ENCODE measurements at places on chromosomes 6 and 20.
A peak's percentile ranks its signal among the peaks of the same experiment; 100 is the strongest.

DNA sequence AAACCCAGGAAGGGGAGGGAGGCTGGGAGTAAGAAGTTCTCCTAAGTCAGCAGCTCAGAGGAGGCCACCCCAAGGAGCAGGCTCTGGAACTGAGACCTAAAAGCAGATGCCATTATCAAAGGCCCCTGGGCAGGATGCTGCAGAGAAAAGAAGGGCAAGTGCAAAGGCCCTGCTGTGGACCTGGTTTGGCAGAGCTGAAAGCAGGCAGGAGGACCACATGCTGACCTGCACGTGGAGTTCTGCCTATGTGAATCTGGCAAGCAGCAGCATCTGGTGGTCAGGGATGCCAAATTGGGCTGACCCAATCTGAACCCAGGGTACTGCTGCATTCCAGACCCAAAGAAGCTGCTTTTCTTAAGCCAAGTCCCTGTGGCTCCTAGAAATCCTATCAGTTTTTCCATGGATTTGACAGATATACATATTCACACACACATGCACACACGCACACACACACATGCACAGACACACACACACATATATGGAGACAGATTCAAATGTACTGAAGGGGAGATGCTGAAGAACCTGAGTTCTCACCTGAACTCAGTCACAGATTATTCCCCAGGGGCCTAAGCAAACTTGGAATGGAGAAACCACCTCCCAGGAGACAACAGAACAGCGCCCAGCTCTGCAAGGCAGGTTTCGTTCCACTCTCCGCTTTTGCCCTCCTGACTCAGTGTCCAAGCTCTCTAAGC is 119.9 kb downstream of the FOXA2 start:
- DNase-seq, result no peak

- no peak for DNase-seq
These were observed 1.7 kb downstream of the CNKSR3 start for GRCh38 chr6:154508573-154509375.

DNA sequence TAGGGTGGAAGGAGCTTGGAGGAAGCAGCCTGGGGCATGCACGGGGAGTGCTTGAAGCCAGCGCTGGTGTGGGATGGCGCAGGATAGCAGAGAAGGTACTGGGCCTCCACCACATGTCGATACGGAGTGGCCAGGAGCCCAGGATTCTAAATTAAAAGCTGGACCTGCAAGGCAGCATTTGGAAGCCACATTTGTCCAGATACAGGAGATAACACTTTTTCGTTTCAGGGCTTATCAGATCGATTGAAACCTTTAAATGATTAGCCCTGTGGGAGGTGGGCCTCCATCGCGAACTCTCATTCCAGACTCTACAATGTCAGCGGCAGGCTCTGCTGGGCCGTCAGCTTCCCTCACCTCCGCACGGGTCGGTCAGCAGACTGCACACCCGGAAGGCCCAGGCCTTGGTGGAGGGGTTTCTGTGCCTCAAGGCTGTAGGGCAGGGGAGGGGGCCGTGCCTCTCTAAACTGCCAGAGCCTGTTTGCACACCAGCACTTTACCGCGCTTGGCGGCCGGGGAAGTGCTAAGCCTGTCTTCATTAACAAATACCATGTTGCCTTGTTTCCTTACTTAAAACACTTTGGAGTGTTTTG is 17.9 kb downstream of the EDN3 start:
- DNase-seq, result no peak

DNA sequence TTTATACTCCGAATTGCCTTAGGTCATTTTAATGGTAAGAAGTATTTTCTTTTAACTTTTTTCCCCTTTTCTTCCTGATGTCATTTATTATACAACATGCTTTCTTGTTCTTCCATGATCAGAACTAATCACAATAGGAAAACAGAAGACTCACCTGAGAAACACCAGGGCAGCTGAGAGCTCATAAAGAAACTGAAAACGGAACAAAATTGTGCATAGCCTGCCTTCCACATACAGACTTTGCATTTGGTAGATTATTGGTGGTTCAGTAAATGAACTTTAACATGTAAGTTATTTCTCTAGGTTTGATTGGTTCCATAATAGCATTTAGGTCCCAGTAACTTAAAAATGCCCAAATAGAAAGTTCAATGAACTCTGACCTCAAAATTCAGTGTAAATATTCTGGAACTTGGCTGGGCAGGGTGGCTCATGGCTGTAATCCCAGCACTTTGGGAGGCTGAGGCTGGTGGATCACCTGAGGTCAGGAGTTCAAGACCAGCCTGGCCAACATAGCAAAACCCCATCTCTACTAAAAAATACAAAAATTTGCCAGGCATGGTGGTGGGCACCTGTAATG is 161.1 kb upstream of the DTNBP1 start:
- DNase-seq, result peak; percentile 55

DNA sequence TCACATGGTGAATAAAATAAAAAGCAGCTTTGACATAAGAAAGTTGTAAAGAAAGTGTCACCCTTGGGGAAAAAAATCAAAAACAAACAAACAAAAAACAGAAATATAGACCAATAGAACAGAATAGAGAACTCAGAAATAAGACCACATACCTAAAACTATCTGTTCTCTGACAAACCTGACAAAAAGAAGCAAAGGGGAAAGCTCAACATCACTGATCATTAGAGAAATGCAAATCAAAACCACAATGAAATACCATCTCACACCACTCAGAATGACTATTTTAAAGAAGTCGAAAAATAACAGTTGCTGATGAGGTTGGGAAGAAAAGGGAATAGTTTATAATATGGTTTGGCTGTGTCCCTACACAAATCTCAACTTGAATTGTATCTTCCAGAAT is 159.1 kb downstream of the TINAG start:
- DNase-seq, result no peak

DNA sequence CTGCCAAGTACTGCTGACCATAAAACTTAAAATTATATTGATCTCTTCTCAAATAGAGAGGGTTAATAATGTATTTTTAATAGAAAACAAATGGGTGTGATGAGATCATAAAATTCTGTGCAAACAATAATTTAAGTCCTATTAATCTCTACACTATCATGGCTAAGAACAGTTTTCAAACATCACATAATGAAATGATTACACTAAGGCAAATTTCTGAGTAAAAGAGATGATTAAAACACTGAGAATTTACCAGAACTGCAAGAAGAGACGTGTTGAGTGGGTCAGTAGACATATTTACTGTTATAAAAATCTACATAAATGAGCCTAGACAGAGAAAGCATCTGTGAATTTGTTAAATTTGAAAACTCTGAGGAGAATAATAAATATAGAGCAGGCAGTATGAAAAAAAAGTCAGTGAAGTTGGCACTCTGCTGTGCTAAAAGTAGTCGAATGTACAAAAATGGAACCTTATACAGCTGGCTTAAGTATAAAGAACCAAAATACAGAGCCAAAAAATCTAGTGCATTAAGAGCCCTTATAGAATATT is 302.6 kb upstream of the MANEA start:
- DNase-seq, result no peak

GRCh38 chr6:150273457-150274309 is 95.1 kb upstream of the IYD start:
- no peak for DNase-seq

DNA sequence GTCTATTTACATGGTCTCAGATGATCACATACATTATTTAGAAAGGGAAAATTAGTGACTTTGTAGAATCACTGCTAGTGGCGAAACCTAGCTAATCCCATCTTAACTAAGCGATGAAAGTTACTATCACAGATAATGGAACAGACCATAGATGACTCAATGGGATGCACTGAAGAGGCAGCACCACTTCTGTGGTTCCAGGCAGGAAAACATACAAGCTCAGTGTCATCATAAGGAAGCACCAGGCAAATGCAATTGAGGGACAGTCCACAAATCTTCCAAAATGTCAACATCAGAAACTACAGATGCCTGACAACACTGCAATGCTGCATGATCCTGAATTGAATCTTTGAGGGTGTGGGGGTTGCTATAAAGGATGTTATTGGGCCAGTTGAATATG is 15.9 kb upstream of the SNAI1 start:
- DNase-seq, result no peak

DNA sequence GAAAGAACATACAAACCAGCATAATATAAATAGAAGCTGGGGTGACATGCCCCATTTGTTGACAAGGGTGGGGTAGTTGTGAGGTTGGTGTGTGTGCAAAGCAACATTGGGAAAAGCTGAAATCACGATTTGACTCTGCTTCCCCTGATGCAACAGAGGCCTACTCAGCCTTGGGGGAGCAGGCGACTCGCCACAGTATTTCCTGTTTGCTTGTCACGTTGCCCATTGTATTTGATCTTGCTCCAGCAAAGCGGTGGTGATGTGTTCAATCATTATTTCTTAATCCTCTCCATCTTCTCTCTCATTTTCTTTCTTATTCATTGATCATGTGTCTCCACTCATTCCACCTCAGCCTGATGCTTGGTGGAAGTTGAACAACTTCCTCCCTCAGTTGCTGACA is 165.8 kb upstream of the CITED2 start:
- DNase-seq, result no peak

DNA sequence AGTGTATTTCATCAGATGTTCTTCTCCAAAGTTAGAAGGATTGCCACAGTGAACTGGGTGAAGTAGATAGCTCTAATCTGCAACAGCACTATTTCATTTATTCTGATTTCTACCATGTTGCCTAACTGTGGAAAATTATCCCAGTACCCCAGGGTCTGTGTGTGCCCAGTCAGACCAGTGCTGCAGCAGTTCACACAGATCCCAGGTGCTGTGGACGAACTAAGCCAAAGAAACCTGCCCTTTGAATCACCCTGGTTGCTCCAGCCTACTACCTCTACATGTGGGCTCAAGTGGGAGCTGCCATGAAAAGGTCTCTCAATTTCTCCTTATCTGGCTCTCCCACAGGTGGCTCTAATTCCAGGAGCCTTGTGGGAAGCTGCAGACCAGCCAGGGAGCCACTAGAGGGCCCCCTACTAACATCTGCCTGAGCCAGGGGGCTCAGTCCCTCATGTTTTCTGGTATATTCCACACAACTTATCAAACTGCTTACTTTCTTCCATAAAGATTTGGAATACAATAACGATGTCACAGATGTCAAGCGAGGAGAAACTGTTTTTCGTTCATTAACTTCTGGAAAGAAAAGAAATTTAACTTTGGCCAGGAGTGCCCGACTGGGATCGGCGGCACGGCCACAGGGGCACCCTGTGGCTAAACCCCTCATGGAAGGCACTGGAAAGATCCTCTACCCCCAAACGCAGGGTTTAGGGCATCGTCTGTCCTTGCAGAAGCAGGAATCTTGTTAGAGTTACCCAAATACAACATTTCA is 31.6 kb upstream of the LY86 start:
- peak; percentile 66 for DNase-seq

GRCh38 chr6:144673807-144674206 is 388.7 kb downstream of the UTRN start:
- DNase-seq, result no peak
